ENCODE measurements at places on chromosomes 2 and 18.
A peak's percentile ranks its signal among the peaks of the same experiment; 100 is the strongest.

DNA sequence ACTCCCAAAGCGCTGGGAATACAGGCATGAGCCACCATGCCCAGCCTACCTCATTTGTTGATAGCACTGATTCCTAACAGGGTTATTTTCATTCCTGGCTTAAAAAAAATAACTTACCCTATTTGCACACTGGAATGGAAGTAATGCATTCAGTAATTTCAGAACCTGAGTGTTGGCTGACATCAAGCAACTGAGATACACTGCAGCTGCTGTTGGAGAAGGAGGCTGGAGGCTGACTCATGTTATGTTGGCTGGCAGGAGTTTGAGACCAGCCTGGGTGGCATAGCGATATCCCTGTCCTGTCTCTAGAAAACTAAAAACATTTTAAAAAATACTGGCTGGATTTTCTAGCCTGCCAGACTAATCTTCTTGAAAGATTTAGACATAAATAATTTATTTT lies 385.1 kb upstream of the MEX3C start:
- no peak for DNase-seq

DNA sequence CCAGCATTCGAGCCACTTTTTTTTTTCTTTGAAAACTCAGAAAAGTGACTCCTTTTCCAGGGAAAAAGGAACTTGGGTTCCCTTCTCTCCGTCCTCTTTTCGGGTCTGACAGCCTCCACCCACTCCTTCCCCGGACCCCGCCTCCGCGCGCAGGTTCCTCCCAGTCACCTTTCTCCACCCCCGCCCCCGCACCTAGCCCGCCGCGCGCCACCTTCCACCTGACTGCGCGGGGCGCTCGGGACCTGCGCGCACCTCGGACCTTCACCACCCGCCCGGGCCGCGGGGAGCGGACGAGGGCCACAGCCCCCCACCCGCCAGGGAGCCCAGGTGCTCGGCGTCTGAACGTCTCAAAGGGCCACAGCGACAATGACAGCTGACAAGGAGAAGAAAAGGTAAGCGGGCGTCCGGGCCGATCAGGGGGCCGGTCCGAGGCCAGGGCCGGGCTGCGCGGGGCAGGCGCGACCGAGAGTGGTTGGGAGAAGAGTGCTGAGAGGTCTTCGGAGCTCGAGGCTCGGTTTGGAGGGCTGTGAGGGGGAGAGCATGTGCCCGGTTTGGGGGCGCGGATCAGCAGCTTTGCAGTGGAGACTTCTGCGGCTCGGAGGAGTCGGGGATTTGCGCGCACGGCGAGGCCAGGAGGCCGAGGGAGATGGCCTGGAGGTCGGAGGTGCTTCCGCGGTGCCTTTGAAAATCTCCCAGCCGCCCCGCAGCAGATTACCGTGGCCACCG lies 502 bp downstream of the EPAS1 start:
- DNase-seq = peak; percentile 53

GRCh38 chr2:175309799-175310198 lies 128.3 kb upstream of the ATP5MC3 start:
- DNase-seq = peak; percentile 29

GRCh38 chr2:9467687-9468086 lies 6.7 kb upstream of the IAH1 start:
- no peak for DNase-seq

- DNase-seq = no peak
Observed at GRCh38 chr2:154242687-154243086, 371.0 kb downstream of the GALNT13 start.

- DNase-seq = no peak
Observed at GRCh38 chr2:235054919-235055318, 103.1 kb downstream of the SH3BP4 start.

GRCh38 chr2:107735201-107735600 lies 91.5 kb upstream of the RGPD4 start:
- DNase-seq = no peak

GRCh38 chr2:59277671-59278070 lies 1036.5 kb upstream of the FANCL start:
- no peak for DNase-seq

- no peak for DNase-seq
Observed at GRCh38 chr18:48308027-48308635, 101.1 kb downstream of the ZBTB7C start.

GRCh38 chr2:33785201-33786106 lies 186.4 kb upstream of the FAM98A start:
- no peak for DNase-seq

- DNase-seq = no peak
Observed at GRCh38 chr18:9482790-9483189, 7.5 kb downstream of the RALBP1 start.

GRCh38 chr2:2645162-2645855 lies 314.2 kb upstream of the MYT1L start:
- no peak for DNase-seq

DNA sequence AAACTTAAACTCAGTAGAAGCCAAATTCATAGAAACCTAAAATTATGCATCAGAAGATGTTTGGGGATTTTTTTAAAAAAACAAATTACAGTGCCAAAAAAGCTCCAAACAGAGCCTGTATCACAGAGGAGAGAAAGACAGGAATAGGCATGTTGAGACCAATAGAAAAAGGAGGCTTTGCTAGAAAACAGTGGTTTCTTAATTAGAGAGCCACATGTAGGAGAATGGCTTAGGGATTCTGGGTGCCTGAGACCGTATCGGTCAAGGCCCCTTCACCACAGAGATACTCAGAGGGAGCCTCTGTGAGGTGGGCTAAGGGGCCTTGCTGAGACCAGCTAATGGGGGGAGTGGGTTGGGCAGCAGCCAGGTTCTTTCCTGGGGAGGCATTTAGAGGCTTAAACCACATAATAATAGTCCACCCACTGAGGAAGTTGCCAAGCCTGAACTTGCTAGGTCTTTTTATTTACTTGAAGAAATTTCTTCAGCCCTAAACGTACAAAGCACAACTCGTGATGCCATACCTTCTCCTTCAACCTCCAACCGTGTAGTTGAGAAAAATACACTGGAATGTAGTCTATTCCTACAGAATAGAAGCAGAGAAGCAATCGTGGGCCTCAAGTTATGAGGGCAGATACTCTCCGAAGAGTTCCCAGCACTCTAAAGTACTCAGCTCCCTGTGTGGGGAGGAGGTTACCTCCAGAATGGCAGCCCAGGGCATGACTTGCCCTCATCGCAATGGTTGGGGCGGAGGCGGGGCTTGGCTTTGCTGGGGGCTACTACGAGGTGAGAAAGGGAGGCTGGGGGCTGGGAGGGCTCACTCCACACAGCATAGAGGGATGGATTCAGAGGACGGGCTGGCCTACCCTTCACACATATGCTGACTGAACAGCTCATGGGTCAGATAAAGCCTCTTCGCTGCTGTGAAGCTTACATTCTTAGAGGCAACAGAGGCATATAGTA lies 237.9 kb downstream of the TPGS2 start:
- DNase-seq = peak; percentile 44

DNA sequence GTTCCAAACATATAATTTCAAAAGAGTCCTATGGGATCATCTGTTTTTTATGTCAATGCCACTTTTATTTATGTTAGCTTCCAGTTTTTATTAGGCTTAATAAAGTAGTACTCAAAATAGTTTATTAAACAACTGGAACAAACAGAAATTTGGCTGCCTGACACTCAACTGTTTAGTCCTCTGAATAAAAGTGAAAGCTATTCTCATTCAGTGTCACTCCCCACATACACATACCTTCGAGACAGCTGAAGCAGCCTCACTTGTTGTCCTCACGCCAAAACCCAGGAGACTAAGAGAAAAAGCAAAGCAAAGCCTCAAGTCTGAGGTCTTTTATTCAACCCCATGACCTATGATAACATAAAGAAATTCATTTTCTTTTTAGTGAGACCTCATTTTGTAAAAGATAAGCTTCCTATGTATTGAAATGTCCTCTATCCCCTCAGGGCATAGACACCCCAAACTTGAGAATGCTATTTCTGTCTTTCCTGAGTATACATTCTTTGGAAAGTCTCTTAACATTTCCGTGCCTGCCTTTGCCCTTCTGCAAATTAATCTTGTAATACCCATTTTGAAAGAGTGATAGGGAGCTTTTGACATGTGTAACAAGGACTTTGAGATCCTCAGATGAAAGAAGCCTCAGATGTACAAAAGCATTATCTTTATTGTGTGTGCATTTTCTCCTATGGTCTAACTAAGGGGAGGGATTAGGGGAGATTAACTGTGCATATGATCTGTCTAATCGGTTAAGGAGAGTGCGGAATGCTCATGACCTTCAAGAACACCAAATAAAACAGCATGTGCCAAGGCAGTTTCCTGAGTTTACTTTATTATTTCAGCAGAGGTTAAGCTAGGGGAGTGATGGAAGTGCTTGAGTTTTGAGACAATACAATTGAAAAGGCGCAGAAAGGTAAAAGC lies 1523.7 kb upstream of the PIK3C3 start:
- no peak for DNase-seq

DNA sequence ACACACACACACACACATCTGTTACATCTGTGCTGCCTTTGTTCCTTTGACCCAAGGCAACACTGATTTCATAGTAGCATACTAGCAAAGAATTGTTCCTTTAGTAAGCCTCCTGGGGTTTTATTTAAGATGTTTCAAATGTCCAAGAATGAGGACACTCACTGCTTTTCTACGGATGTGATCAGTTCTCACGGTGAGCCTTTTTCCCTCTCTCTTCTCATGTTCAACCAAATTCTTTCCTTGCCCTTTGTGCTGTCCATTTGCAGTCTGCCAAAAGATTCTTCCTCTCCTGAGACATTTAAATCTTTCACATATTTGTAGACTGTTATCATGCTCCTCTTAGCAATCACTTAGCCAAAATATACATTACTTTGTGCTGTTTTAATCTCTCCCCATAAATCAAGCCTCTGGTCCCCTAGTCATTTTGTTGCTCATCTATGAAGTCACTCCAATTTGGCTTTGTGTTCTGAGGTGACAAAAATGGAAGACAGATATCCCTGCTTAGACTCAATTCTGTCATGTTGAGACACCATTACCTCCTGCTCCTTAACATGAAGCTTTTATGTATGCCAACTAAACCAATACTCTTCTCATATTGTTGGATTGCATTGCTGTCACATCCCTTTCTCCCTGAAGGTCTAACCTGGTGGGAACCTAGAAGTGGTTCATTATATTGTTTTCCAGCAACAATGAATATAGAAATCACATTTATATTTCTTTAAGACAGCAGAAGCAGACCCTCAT lies 1605.3 kb upstream of the ACVR2A start:
- DNase-seq = no peak

DNA sequence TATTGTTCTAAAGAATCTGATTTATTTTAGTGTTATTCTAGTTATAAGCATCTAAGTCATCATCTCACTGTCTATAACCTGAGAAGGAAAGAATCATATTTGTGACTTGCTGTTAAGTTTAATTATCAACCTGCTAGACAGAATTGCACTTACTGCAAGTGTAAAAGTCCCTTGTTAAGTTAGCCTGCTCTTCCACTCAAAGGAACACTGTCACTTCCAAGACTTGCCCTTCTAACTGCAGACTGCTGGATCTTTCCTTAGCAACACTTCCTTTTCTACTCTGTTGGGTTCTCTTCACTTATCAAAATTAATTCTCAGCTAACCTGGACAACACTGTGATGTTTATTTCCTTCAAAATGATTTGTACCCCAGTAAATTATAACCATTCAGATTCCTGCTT lies 323.2 kb upstream of the TFPI start:
- DNase-seq = no peak

DNA sequence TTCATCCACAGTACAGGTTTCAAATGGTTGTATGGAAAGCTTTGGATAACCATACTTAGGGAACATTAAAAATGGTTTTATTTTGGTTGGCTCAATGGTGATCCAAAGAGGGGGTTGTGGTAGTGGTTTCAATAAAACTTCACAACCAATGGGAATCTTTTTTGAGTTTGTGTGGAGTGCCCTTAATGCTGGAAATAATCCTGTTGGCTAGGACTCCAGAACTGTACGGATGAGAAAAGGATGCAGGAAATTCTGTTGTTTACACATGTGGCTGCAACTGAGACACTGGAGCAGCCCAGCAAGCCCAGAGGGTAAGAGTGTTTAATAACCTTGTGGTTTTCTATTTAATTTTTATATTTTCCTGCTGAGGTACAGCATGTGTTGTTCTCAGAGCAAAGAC lies at the start of gene CCDC102B:
Gene CCDC102B (plus strand): TSS at position 210 of the 400 bp plus-strand sequence. CDS start 38,684 bp downstream, outside the sequence.
- peak; percentile 20 for DNase-seq

DNA sequence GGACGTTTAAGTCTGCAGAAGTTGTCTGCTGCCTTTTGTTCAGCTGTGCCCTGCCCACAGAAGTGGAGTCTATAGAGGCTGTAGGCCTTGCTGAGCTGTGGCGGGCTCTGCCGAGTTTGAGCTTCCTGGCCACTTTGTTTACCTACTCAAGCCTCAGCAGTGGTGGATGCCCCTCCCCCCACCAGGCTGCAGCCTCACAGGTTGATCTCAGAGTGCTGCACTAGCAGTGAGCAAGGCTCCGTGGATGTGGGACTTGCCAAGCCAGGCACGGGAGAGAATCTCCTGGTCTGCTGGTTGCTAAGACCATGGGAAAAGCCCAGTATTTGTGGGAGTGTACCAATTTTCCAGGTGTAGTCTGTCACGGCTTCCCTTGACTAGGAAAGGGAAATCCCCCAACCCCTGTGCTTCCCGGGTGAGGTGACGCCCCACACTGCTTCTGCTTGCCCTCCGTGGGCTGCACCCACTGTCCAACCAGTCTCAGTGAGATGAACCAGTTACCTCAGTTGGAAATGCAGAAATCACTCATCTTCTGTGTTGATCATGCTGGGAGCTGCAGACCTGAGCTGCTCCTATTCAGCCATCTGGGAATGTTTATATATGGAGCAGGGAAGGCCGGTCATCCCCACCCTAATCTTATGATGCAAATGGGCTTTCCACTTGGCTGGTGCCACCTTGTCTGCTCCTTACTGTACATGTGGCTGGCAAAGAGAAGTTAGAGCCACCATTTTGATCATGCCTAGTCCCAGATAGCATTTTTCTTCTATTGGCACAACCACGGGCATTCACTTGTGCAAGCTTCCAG lies 156.9 kb upstream of the ITGA6 start:
- no peak for DNase-seq

DNA sequence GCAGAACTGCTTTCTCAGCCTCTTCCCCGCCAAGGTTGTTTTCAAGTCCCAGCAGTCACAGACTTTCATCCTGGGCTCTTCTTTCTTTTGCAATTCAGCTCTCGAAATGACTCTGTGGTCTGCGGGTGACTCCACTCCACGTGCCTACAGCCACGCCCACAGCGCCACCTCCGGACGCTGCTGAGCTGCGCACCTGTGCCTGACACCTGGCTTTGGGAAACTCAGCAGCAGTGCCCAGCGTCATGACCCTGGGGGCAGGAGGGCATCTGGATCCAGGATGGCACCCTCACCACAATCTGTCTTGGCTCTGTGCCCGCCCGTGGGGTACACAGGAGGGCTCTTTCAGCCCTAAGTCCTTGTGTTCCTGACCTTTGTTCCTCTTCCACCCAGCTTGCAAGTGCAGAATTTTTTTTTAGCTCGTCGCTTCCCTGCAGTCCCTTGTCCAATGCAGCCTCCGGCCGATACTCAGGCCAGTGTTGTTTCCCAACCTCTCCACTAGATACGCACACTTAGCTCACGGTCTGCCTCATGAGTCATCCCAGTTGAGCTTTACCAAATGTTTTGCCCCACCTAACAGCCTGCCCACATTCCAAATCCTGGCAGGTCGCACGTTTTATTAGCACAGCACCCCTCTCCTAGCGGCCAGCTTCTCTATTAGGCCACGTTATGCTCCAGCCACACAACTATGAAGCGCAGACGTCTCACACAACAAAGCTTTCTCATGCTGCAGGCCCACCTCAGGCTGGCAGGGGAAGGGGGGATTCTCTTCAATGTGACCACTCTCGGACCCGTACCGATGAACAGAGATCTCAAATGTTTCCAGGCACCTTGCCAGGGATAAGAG lies 6.5 kb upstream of the CAPN10 start:
- no peak for DNase-seq

GRCh38 chr2:20438334-20439192 lies 8.3 kb upstream of the RHOB start:
- no peak for DNase-seq

Data from femur (tissue), 1 donor.